ENCODE measurements at places on chromosomes 6 and 20.
A peak's percentile ranks its signal among the peaks of the same experiment; 100 is the strongest.

GRCh38 chr6:131572686-131573415 is at the start of gene ARG1:
Gene ARG1, plus strand, starts transcription at chr6:131573226. Its CDS starts 57 bp downstream, at chr6:131573283.
- DNase-seq = no peak

DNA sequence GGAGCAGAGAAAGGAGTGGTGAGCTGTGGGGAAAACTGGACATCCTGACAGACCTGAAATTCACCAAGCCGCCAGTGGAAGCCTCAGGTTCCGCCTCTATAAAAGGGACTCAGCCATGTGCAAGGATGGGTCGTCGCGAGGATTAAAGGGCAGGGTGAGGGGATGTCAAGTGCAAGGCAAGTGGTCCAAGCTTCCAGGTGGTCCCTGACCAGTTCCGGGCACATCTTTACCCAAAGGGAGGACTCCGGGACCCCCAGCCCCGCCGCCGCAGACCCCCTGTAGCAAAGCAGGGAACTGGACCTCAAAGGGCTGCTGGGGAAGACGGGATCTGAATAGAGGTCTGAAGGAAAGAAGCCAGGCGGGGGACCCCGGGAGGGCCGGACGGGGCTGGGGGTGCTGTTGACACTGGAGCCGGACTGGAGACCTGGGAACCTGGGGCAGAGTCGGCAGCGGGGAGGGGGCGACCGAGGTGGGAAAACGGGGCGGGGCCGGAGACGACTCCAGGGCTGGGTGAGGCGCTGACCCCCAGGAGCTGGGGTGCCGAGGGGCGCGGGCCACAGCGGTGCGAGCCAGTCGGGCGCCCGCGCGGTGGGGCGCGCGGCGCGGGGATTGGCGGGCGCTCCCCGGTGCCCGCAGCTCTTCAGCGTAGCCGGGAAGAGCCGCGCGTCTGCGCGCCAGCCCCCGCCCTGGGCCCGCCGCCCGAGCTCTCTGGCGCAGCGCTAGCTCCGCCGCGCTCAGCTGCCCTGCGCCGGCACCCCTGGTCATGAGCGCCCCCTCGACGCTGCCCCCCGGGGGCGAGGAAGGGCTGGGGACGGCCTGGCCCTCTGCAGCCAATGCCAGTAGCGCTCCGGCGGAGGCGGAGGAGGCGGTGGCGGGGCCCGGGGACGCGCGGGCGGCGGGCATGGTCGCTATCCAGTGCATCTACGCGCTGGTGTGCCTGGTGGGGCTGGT is at the start of gene SSTR4:
Gene SSTR4 (plus strand): TSS at position 592 of the 951 bp plus-strand sequence. CDS start 172 bp downstream, at position 764.
- peak; percentile 16 for DNase-seq

DNA sequence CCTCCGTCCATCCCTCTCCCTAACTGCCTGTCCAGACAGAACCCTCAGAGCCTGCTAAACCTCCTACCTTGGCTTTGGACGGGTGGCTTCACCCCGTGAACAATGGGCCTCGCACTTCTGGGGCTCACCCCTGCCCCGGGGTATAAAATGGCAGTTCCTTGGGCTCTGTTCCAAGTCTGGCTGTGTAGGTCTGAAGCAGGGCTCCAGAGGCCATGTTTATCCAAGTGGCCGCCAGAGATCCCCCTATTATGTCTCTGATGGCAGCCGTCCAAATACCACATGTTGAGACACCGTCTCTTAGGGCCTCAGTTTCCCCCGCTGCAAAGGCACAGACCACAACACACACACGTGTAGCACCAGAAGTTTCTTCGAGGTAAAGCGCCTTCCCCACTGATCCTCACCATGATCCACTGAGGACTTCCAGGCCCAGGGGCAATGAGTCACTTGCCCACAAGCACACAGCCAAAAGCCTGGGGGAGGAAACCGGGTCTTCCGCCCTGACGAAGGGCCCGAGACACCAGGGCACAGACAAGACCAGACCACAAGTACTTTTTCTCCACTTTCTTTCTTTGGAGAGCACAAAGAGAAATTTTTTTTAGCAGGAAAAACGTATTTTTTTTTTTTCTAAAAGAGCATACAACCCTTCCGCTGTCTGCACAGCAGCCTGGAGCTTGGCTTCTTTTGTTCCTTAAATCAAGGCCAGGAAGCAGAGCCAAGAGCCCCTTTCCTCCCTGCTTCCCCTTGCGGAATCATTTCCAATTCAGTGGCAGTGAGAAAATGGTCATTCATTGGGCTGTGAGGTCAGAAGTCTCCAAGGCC is 11.8 kb downstream of the CPNE5 start:
- peak; percentile 83 for DNase-seq

- DNase-seq = no peak
Measured at GRCh38 chr6:104881964-104882668, 22.4 kb upstream of the HACE1 start.

DNA sequence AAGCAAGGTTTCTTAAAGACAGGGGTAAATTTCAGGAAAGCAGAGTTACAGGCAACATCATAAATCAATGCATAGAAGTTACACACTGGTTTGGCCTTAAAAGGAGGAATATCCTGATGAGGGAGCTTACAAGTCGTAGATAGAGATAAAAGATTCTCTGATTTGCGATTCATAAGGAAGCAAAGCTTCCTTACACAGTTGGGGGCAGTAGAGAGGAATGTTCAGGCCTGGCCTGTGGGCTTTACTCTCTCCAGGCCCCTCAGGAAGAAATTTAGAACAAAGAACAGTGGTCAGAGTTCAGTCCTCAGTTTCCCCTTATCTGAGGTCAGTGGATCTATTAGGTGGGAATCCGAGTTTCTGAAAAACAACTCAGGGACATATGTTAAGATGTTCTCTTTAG is 19.3 kb downstream of the HLA-C start:
- no peak for DNase-seq

DNA sequence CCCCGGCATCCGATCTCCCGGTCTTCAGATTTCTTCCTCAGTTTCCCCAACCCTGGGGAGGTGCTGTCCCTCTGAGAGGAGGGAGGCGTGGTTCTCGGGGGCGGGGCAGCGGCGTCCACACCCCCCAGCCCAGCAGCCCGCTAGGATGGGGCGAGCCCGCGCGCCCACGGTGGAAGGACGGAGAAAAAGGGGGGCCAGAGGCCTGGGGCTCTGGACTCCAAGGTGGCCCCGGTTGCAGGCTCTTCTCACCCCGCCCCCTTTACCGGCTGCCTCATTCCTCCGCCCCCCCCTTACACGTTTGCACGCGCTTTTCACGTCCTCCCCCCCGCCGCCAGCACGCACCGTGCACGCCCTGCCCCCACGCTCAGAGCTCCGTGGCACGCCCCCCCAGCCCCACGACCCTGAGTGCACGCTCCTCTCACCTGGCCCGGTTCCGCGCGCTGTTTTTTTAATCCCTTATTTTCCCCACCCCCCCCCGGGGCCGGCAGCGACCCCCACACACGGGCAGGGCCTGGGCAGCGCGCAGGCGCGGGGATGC is 402 bp downstream of the ZBTB12 start:
- DNase-seq = peak; percentile 81

DNA sequence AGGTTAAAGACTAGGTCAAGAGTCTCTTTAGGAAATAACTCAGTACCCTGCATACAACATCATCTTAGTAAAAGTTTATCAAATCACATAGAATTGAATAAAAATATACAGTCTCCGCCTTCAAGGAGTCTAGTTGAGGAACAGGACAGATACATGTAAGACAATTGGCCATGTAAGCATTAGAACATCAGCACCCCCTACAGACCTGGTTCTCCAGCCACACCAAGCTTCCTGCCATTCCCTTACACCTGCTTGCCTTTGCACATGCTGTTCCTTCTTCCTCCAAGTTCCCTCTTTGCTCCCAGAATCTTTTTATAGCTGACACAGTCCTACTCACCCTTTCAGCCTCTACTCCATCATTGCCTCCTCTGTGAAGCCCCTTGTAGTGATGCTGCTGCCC is 187.8 kb upstream of the LRFN2 start:
- peak; percentile 42 for DNase-seq

- no peak for DNase-seq
Measured at GRCh38 chr6:24968783-24969182, 33.0 kb upstream of the RIPOR2 start.

- DNase-seq = no peak
Measured at GRCh38 chr6:112481211-112481610, 134.1 kb downstream of the RFPL4B start.

DNA sequence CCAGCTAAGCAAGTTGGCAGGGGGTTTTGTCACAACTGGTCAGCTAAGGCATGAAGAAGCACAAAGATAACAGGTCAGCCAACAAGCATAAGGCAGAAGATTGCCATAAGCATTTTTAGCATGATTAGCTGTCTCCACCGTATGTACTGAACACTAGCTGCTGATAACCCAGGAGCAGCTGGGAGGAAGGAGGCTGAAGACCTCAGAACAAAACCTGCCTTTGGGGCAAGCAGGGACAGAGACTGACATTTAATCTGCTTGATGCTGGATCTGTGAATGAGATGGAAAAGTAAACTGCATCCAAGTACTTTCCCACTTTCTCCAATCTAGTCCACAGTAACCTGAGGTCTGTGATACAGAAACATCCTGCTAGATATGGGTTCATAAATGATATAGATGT is 353.0 kb upstream of the MAP3K7 start:
- no peak for DNase-seq

DNA sequence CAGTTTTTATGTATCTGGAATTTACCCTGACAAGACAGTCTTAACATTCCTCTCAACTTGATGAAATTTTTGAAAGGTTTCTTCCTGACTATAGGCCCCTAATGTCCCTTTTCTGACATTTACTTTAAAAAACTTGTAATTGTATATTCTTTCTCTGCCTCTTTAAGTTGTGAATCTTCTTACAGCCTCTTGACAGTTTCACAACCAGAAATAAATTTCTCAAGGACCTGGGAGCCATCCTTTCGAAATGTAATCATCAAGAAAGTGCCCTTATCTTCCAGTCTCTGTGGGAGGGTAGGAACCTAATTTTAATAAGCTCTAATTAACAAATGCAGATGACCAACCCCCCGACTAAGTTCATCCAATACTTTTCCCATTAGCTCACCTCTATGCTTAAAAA is 403.6 kb upstream of the GJE1 start:
- DNase-seq = no peak

GRCh38 chr20:24648481-24648880 is 179.1 kb downstream of the SYNDIG1 start:
- peak; percentile 15 for DNase-seq

- DNase-seq = peak; percentile 81
Measured at GRCh38 chr6:44268095-44268628, 2.1 kb upstream of the TMEM151B start.

DNA sequence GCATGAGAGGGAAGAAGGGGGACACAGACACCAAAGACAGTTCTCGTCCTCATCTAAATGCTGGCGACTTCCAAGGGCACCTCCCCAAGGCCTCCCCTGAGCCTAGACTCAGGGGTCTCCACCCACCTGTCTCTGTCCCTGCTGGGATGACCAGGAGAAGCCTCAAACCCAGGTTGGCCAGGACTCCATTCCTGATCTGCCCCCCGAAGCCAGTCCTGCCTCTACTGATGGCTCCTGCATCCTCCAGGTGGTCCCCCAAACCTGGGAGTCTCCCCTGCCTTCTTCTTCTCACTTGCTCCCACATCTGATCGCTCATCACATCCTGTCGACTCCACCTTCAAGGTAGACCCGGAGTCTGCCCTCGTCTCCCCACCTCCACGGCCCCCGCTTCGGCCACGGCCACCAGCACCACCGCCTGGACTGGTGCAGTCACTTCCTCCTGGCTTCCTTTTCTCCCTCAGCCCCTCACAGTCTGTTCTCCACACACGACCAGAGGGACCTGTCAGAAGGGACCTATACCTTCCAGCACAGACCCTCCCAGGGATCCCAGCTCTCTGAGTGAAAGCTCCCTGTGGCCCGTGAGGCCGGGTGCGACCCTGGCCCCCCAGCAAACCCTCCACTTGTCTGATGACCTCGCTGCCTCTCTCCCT is 92.1 kb downstream of the CEBPB start:
- DNase-seq = no peak

DNA sequence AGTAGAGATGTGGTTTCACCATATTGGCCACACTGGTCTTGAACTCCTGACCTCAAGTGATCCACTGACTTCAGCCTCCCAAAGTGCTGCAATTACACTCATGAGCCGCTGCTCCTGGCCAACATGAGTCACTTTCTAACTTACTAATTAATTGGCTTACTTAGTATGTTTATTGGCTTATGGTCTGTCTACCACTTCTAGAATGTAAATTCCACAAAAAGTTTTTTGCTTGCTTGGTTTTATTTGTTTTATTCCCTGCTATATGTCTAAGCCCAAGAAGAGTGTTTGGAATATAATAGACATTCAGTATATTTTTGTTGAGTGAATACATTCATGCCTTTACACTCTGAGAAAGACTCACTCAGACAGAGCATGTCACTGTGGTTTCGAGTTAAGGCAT is 86.0 kb downstream of the SAMD3 start:
- no peak for DNase-seq

- no peak for DNase-seq
Measured at GRCh38 chr20:60402189-60403058, 444.2 kb downstream of the CDH26 start.

DNA sequence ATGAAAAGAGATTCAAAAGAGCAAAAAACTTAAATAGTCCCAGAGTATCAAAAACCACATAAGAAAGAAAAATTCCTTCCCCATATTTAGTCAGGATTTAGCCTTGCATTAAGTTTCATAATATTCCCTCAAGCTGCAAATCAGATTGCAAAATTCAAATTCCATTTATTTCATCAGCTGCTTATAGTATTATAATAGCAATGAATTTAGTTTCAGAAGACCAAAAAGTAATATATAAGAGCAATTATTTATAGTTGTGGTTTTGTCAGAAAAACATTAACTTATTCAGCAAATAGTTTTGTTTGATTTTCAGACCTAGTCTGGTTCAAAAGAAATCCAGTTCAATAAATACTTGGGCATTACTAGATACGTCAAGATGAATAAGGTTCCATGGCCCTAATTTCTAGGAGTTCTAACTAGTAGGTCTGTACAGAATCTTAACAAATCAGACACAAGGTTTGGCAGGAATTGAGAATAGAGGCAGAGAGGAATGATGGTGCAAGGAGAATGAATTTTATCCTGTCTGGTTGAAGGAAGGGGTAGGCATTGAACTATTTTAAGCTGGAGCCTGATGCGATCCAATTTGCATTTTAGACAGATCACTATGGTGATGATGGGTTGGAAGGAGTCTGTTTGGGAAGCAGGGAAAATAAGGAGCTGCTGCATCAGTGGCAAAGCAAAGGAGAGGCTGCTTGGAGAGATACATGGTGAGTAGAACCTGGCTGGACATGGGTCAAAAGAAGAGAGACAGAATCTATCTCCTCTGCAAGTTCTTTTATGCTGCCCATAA is 163.9 kb upstream of the STXBP5 start:
- no peak for DNase-seq

DNA sequence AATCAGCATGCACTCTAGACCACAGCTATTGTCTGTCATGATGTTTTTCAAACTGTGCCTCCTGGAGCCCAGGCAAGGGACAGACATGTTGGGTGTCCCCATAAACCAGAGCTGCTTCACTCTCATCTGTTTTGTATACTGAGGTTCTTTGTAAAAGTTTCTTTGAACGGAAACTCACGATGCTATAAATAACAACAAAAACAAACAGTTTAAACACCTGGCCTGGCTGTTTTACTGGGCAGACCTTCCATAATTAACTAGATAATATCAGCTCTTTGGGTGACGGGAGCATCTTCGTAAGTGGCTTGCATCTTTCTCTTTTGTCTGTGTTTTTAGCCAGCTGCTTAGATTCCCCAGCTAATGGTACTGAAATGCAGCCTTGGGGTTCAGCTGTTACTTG is 190.3 kb downstream of the ZDHHC14 start:
- DNase-seq = no peak
